Smooth muscle cell of the brain vasculature (primary cell): ENCODE measurements at places on chromosomes 6 and 20.

- no peak for DNase-seq
Measured at GRCh38 chr20:41467690-41468089, 101.1 kb upstream of the EMILIN3 start.

DNA sequence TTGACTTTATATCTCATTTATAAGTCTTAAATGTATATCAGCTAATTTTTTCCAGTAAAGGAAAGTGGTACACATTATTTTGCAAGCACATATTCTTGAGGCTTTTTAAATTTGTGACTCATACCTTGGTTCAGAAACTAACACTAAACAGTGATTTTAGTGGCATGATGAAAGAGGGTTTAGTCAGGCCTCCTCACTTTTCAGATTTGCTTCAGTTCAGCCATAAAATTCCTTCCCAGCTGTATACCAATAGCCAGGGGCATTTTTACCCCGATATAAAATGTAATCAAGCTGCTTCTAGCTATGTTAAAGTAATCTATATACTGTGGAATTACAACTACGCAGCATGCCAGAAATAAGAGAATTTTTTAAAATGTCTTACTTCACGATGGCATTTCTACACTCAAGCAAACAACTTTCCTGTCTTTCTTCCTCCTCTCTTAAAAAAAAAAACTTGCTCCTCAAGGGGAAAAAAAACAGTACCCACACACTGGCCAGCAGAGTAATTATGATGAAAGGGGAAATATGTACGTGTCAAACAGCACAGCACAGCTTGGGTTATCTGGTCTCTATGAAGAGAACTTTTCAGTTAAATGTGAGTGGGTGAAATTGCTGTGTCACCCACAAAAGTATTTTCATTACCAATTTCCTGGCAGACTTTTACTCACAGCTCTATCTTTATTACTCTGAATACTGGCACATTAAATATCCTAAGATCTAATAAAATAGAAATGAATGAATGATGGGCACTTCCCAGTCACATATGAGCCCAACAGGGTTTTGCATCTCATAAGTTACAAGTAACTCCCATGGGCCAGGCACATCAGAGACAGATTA is 244.8 kb upstream of the TENT5A start:
- DNase-seq = no peak

GRCh38 chr6:139653111-139653510 is 278.7 kb upstream of the CITED2 start:
- no peak for DNase-seq

GRCh38 chr6:137024237-137024990 is 20.4 kb downstream of the IL20RA start:
- no peak for DNase-seq

- DNase-seq = no peak
Measured at GRCh38 chr6:16043171-16044135, 85.4 kb upstream of the MYLIP start.
